ENCODE measurements at places on chromosomes 12 and 14.

DNA sequence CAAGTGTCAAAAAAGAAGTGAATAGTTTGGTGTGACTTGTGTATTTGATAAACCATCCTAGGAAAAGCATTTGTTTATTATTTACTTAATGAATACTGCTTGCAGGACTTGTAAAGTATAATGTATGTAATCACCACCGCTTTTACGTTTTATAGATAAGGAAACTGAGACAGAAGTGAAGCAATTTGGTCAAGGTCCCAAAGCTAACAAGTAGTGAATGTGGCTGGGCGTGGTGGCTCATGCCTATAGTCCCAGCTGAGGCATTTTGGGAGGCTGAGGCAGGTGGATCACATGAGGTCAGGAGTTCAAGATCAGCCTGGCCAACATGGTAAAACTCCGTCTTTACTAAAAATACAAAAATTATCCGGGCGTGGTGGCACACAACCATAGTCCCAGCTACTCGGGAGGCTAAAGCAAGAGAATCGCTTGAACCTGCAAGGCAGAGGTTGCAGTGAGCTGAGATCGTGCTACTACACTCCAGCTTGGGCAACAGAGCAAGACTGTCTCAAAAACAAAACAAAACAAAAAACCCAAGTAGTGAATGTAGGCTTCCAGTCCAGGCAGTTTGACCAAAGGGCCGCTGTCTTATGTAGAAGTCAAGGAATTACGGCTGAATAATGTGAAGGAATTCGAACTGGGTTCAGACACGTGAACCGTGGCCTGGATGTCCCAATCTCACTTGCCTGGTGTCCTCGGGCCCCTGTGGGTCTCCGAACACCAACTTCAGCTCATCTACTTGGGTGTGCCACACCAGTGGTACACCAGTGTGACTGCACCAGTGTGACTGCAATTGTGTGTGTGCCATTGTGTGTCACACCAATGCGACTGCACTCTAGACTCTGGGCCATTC lies 88.3 kb upstream of the MED13L start:
- no peak for DNase-seq

DNA sequence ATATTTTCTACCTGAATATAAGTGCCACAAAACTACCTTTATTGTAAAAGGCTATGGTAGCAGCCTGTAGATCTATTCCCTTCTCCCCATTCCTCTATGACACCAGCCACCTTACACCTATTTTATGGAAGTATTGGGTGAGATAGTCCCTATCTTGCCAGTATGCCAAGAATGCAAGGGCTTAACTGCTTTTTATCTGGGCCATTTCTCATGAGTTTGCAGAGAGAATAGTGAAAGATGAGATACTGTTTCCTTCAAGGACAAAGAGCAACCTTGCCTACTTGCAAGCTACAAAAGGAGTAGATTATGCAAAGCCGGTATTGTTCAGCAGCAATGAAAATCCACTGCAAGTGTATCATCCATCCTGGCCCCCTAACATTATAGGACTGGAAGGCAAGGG lies 1775.6 kb upstream of the SEL1L start:
- no peak for DNase-seq

- DNase-seq, result no peak
These were observed 8.8 kb upstream of the KCNK13 start for GRCh38 chr14:90053044-90053443.

DNA sequence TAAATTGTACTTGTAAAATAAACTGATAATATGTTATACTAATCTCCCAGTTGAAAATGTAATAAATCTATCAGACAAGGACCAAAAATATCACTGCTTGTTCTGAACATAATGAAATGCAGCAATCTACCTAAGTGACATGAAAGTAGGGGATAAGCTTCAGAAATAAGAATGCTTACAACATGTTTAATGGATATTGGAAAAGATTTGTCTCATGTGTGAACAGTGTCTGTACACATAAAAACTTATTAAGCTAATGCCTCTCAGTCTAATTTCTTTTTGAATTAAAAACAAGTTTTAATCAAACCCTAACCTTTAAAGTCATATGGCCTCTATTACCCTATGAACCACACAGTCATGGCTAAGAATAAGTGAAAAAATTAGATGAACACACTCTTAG lies 465.3 kb downstream of the MDGA2 start:
- no peak for DNase-seq

DNA sequence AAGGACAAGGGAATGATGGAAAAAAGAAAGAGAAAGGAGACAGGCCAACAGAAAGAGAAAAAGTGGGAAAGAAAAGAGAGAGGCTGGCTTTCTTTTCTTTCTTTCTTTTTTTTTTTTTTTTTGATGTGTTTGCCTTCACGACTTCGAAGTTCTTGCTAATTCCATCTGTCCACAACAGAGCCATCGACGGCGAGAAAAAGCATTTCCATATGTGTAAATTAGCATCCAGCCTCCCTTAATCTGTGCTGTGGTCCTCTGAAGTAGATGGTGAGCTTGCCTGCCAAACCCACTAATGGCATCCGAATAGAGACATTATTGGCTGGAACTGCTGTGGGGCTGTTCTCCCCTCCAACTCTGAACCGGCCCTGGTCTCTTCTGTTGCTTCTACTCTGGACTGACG lies 997.4 kb downstream of the BCL11B start:
- DNase-seq, result no peak

DNA sequence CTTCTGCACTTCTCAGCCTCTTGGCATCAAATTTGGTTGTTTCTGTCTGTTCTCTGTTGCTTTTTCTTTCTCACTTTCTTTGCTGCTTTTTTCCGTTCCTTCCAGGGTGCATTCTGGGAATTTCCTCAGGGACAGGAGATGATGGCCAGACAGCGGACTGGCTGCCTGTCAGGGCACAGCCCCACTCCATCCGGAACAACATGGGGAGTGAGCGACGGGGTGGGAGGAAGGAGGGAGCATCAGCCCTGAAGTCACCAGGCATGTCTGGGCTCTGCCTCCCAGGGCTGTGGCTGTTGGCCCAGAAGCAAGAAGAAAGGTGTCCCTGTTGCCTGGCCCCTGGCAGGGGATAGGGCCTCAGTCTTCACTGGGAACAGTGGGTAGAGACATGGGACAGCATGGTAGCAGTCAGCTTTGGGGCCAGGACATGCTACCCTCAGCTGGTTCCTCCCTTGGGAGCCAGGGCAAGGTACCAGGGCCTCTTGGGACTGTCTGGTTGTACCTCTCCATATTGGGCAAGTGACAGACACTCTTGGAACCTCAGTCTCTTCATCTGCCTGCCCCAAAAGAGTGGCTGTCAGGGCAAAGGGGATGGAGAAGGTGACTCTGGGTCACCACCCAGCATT lies 8.6 kb downstream of the PGF start:
- DNase-seq, result no peak

- DNase-seq, result no peak
These were observed 255.3 kb downstream of the ANO2 start for GRCh38 chr12:5689773-5690172.

DNA sequence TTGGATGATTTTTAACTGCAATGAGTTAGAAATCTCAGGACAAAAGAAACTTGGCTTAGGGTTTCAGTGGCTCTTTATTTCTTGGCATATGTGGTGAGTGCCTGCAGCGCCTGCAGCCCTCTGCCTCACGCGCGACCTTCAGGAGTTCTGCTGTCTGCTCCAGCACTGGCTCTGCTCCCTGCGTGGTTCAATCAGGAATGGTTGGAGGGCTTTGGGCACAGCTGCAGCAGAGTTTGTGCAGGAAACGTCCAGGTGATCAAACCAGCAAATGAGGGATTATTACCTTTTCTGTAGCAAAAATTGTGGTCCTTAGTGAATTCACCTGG lies 19.8 kb downstream of the PPM1H start:
- DNase-seq, result no peak

DNA sequence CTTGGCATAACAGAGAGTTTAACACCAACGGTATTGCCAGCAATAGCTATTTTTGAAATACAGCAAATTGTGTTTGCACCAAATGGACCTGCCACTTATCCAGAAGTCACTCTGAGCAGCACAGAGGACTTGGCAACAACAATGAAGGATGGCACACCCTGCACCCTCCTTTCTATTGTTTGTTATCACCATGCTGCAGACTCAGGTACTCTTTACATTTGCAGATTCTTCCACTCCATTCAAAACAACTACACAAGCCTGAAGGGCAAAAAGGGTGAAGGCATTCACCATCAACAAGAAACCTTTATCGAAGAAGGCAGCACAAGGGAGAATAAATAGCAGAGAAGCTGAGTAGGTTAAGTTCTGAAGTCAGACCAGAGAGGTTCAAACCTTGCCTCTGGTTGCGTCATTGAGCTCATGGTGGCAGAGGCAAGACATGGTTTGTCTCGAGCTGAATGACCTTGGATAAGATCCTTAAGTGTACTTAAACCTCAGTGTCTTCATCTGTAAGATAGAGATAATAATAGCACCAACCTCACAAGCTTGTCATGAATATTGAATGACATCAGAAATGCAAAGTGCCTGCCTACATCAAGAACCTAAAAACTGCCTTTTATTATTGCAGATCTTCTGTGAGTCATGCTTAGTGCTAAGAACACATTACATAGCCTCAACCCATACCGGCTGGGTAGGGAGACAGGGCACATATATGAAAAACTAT lies 1.4 kb upstream of the ACSM4 start:
- no peak for DNase-seq

GRCh38 chr12:104575442-104576186 lies 118.9 kb downstream of the CHST11 start:
- no peak for DNase-seq

- DNase-seq, result no peak
These were observed 118.6 kb upstream of the SSTR1 start for GRCh38 chr14:38089123-38089522.

- DNase-seq, result no peak
These were observed 220.2 kb upstream of the SLC16A7 start for GRCh38 chr12:59375633-59376032.

DNA sequence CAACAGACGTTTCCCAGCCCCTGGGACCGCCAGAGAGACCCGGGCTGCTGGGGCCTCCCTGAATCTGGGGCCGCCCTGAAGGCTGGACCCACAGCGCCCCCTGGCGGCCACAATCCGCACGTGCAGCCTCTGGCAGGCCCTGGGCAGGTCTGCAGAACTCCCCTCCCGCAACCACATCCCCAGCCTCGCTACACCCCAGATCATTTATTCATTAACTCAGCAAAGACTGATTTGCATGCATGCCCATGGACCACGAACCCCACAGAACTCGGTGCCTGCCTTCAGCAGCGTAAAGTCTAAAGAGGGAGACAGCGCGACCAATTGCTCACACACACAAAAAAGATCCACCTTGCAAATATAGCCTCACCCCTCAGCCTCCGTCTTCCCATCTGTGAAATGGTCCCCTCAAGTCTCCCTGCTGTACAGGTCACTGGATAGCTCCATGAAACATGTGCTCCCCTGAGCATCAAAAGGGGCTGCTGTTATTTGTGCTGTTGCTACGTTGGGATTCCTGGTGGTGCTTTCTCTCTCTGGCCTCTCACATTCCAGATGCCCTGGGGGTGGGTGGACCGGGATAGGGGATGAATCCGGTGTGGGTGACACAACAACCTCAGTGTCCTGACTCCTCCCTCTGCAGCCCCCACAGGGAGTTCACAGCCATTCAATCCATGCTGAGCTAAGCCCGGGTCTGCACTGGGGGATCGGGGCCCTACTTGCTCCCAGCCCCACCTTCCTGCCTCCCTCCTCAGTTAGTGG lies 96.4 kb downstream of the SCARB1 start:
- DNase-seq, result peak; percentile 88

GRCh38 chr14:32339188-32339587 lies 10.1 kb downstream of the AKAP6 start:
- DNase-seq, result no peak

DNA sequence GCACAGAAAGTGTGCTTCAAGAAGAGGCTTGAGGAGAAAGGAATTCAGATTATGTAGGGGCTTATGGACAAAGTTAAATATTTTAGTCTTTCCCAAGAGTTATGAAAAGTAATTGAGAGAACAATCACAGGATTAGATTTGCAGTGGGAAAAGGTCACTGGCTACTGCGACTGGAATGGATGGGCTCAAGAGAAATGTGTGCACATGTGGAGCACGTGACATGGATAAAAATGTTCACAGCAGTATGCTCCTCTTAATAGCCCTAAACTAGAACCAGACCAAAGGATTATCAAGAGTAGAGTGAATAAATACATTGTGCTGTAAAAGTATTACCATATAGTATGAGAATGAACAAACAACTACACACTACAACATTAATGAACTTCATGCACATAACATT lies 78.1 kb downstream of the ABCD2 start:
- no peak for DNase-seq

DNA sequence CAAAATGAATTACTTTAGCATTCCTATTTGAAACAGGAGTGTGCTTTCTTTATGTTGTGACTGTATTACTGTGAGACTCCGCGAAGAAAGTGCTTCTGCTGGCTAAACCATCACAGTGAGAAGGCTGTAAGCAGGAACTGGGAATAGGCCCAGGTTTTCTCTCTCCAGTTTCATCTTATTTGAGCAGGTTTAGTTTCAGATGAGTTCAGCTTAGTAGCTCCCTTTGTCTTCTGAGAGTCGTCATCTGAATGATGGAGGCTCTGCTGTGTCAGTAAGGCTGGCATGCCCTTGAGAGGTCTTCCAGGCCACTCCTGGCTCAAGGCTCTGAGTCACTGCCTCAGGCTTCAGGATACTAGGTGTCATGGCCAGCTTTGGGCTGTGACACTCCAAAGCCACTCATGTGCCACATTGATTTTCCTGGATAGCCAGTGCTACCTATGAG lies 205.6 kb upstream of the RGS6 start:
- DNase-seq, result no peak

- no peak for DNase-seq
These were observed 287.5 kb downstream of the DUSP6 start for GRCh38 chr12:89064780-89065179.

DNA sequence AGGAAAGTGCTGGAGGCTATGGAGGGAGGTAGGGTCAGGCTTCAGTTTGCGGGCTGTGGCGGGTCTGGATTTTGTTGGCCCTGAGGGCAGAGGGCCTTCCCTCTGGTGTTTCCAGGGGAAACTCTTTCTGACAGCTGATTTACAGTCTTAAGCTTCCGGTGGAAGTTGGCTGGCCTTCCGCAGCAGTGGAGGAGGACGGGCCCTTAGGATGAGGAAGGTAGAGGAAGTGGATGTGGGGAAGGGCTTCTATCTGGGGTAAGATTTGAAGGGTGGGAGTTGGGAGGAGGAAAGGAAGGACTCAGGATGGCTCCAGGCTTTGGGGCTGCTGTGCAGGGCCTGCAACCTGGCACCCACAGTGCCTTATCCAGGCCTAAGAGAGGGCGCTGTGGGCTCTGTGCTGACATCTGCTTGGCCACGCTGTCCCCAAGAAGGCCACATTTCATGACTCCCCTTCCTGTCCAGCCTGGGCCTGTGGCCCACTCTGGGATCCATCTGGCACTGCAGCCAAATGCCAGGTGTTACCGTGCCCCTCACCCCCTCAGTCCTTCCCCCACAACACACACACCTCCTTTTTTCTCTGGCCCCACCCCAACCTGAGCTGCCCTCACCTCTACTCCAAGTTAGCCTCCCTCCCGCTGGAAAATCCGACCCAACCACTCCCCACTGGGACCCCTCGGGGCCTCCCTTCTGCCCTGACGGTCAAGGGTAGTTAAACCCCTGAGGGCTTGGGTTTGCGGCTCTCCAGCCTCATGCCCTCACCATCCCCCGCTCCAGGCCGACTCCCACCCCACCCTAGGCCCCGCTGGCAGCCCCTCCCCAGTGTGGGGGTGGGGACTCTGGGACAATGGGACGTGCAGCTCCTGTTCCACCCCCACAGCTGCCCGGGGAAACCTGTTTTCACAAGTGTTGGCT lies 7.7 kb upstream of the PPP1R13B start:
- DNase-seq, result peak; percentile 52
